ENCODE measurements at places on chromosomes 5 and 9. TPM values are rescaled to one million over a fixed set of nuclear protein-coding genes. Genes with fewer than 3 reads are reported as not detected.

DNA sequence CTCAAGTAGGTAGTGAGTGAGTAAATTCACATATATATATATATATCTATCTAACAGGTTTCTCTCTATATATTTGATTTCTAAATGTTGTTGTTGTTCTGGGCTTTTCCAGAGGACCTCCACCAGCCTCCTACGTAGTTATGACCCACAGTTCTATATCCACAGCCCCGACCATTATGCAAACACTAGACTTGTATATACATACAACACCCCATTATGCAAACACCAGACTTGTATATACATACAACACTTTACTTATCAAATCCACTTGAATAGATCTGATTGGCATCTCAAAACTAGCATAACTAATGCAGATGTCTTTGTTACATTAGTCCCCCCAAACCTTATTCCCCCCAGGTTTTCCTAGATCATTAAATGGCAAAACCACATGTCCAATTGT lies 108.7 kb downstream of the JAKMIP2 start:
- no peaks in the 10 kb centered on the region for H3K27me3 ChIP-seq
- H3K4me1 ChIP-seq, result no peaks in the 10 kb centered on the region
- no peak overlapping the region for H3K27ac ChIP-seq
- no peaks in the 10 kb centered on the region for H3K36me3 ChIP-seq
- no peak for DNase-seq
- H3K4me3 ChIP-seq, result no peak overlapping the region

- no peaks in the 10 kb centered on the region for H3K27me3 ChIP-seq
- no peak overlapping the region for H3K4me3 ChIP-seq
- H3K4me1 ChIP-seq, result no peaks in the 10 kb centered on the region
- no peaks in the 10 kb centered on the region for H3K36me3 ChIP-seq
These were observed 272.7 kb upstream of the TRPC7 start for GRCh38 chr5:136638084-136638483.

- no peak overlapping the region for H3K27ac ChIP-seq
- no peak overlapping the region for H3K4me3 ChIP-seq
- no peaks in the 10 kb centered on the region for H3K36me3 ChIP-seq
These were observed 2068.0 kb downstream of the MAT2B start for GRCh38 chr5:165573445-165573844.

GRCh38 chr5:148887123-148887881 lies 60.9 kb downstream of the ADRB2 start:
- H3K36me3 ChIP-seq, result no peaks in the 10 kb centered on the region
- H3K27me3 ChIP-seq, result no peaks in the 10 kb centered on the region
- no peak for DNase-seq
- no peaks in the 10 kb centered on the region for H3K4me1 ChIP-seq

DNA sequence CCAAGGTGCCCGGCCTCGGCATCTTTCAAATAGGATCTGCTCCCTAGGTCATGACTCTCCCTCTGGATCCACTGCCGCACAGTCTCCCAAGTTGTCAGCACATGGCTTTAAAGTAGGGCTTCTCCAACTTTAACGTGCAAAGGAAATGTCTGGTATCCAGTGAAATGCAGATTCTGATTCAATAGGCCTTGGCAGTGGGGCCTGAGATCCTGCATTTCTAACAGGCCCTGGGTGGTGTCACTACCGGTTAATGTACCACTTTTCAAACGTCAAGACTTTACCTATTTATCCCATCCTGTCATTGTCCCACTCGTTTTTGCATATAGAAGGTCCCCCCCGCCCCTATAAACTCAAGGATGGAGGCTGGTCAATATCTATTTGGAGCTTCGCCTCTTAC lies 137.6 kb upstream of the ZNF618 start:
- no peak overlapping the region for H3K27ac ChIP-seq
- H3K27me3 ChIP-seq, result no peaks in the 10 kb centered on the region
- no peaks in the 10 kb centered on the region for H3K36me3 ChIP-seq
- no peak for DNase-seq
- no peak overlapping the region for H3K4me3 ChIP-seq

- H3K36me3 ChIP-seq, result no peaks in the 10 kb centered on the region
- DNase-seq, result peak; percentile 32
- H3K27ac ChIP-seq, result peak overlapping the region; percentile 40
- no peaks in the 10 kb centered on the region for H3K27me3 ChIP-seq
- no peak overlapping the region for H3K4me3 ChIP-seq
- H3K4me1 ChIP-seq, result no peaks in the 10 kb centered on the region
These were observed 9.3 kb upstream of the ZDHHC12 start for GRCh38 chr9:128733256-128733655.

DNA sequence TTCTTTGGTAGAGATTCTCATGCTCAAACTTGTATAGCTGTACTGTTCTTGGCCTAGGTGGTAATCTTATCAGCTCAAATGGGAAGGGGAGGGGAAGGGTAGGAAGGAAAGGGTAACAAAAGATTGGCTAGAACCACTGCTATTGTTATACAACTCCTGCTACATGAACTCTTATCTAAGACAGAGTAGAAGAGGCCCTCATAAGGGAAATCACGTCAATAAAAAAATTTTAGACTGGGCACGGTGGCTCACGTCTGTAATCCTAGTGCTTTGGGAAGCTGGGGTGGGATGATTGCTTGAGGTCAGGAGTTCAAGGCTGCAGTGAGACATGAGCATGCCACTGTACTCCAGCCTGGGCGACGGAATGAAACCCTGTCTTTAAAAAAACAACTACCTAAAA lies 15.9 kb downstream of the STOM start:
- peak overlapping the region; percentile 55 for H3K27ac ChIP-seq
- peaks cover 19% of the 10 kb centered on the region for H3K4me1 ChIP-seq
- DNase-seq, result no peak
- peaks cover 4% of the 10 kb centered on the region for H3K36me3 ChIP-seq
- H3K4me3 ChIP-seq, result no peak overlapping the region

The GCNT4 gene
- total RNA-seq, result 2.3 TPM

The DND1 gene
- total RNA-seq, result 0.88 TPM

The GPRIN1 gene
- total RNA-seq, result 0.98 TPM

DNA sequence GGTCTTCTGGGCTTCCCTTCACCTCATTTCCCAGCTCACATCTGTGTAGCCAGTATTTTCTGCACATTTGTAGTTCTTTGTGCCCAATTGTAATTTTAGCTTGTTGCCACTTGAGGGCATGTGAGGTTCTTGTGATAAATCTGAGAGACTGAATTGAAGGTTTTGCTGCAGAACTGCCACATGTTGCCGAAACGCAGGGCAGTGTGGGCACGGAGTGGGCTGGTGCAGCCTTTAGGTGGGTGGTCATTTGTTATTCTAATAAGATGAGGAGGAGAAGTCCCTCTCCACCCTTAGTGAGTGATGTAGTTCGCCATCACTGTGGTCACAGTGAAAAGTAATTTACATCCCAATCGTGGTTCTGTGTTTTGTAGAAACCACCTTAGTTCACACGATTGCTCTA lies 21.2 kb downstream of the OTULIN start:
- H3K4me3 ChIP-seq, result no peak overlapping the region
- no peak for DNase-seq
- H3K36me3 ChIP-seq, result no peaks in the 10 kb centered on the region

DNA sequence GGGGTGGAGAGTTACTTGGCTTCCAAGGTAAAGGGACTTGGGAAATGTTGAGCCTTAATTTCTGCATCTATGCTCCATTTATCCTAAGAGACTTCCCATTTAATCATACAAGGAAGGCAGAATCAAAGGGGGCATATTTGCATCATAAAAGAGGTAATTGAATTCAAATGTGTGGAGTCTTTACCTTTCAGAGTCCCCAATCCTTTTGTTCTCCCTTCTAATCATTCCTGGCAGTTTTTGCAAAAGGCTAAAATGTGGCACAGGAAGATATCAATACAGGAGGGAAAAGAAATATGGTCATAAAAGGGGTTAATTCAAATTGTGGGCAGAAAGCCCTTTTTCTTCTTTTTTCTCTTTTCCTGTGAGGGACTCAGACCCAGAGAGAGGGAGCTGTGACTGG lies 69.5 kb downstream of the SFXN1 start:
- no peak overlapping the region for H3K27ac ChIP-seq
- H3K36me3 ChIP-seq, result no peaks in the 10 kb centered on the region
- H3K4me1 ChIP-seq, result no peaks in the 10 kb centered on the region
- no peaks in the 10 kb centered on the region for H3K27me3 ChIP-seq
- no peak overlapping the region for H3K4me3 ChIP-seq
- DNase-seq, result no peak

The SPATA31E1 gene
- not detected for total RNA-seq

- no peaks in the 10 kb centered on the region for H3K4me1 ChIP-seq
- no peak for DNase-seq
- no peaks in the 10 kb centered on the region for H3K27me3 ChIP-seq
- H3K27ac ChIP-seq, result no peak overlapping the region
These were observed 63.4 kb upstream of the HMHB1 start for GRCh38 chr5:143748516-143748915.

- no peak for DNase-seq
- no peak overlapping the region for H3K27ac ChIP-seq
- H3K4me3 ChIP-seq, result no peak overlapping the region
- H3K36me3 ChIP-seq, result no peaks in the 10 kb centered on the region
- no peaks in the 10 kb centered on the region for H3K27me3 ChIP-seq
- no peaks in the 10 kb centered on the region for H3K4me1 ChIP-seq
These were observed 104.5 kb upstream of the NUDT12 start for GRCh38 chr5:103667068-103667467.

GRCh38 chr5:37836592-37837413 lies 3.0 kb downstream of the GDNF start:
- H3K27me3 ChIP-seq, result peaks cover 90% of the 10 kb centered on the region
- no peaks in the 10 kb centered on the region for H3K4me1 ChIP-seq
- H3K27ac ChIP-seq, result no peak overlapping the region
- no peaks in the 10 kb centered on the region for H3K36me3 ChIP-seq
- peak overlapping the region; percentile 74 for H3K4me3 ChIP-seq

The C6 gene
- total RNA-seq, result 1.2 TPM

- no peaks in the 10 kb centered on the region for H3K36me3 ChIP-seq
- no peak overlapping the region for H3K27ac ChIP-seq
- H3K4me3 ChIP-seq, result peak overlapping the region; percentile 91
- peaks cover 5% of the 10 kb centered on the region for H3K4me1 ChIP-seq
- DNase-seq, result no peak
These were observed 3.7 kb downstream of the NR4A3 start for GRCh38 chr9:99825172-99826046.

GRCh38 chr5:122480146-122480545 lies 168.1 kb downstream of the SNCAIP start:
- H3K4me3 ChIP-seq, result no peak overlapping the region
- H3K27me3 ChIP-seq, result no peaks in the 10 kb centered on the region

GRCh38 chr5:61620699-61621182 lies 288.7 kb downstream of the ZSWIM6 start:
- H3K4me1 ChIP-seq, result no peaks in the 10 kb centered on the region
- no peak overlapping the region for H3K4me3 ChIP-seq
- no peaks in the 10 kb centered on the region for H3K36me3 ChIP-seq

The TAF11L5 gene
- not detected for total RNA-seq

DNA sequence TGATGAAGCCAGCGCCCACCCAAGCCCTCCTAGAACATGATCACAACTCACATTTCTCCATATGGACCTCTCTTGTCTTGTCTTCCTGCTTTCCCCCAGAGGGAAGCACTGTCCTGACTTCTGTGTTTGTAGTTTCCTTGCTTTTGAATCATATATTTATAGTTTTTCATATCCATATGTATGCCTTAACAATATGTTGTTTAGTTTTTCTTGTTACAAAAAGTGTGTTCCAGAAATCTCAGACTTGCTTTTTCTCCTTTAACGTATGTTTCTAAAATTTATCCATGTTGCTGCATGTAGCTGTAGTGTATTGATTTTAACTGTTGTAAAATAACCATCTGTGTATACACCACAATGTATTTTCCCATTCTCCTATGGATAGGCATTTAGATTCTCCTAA lies 182.0 kb upstream of the SMIM23 start:
- H3K4me1 ChIP-seq, result no peaks in the 10 kb centered on the region
- no peak for DNase-seq
- peaks cover 2% of the 10 kb centered on the region for H3K27me3 ChIP-seq
- H3K27ac ChIP-seq, result no peak overlapping the region
- no peak overlapping the region for H3K4me3 ChIP-seq

The CDH9 gene
- total RNA-seq, result not detected

- H3K4me1 ChIP-seq, result no peaks in the 10 kb centered on the region
- no peak overlapping the region for H3K27ac ChIP-seq
- H3K27me3 ChIP-seq, result no peaks in the 10 kb centered on the region
- DNase-seq, result no peak
- no peaks in the 10 kb centered on the region for H3K36me3 ChIP-seq
These were observed 41.9 kb downstream of the WDR36 start for GRCh38 chr5:111134087-111134486.

- H3K4me3 ChIP-seq, result no peak overlapping the region
- H3K4me1 ChIP-seq, result no peaks in the 10 kb centered on the region
- no peaks in the 10 kb centered on the region for H3K27me3 ChIP-seq
- no peak overlapping the region for H3K27ac ChIP-seq
- H3K36me3 ChIP-seq, result no peaks in the 10 kb centered on the region
These were observed 7.3 kb upstream of the PTGER4 start for GRCh38 chr5:40672425-40672824.

- H3K4me1 ChIP-seq, result no peaks in the 10 kb centered on the region
- H3K36me3 ChIP-seq, result peaks cover 4% of the 10 kb centered on the region
- DNase-seq, result no peak
- no peak overlapping the region for H3K27ac ChIP-seq
- no peaks in the 10 kb centered on the region for H3K27me3 ChIP-seq
These were observed 47.7 kb downstream of the SPTAN1 start for GRCh38 chr9:128600099-128600498.

GRCh38 chr9:133347515-133347984 lies 381 bp downstream of the MED22 start:
- H3K4me1 ChIP-seq, result no peaks in the 10 kb centered on the region
- peak overlapping the region; percentile 96 for H3K27ac ChIP-seq
- DNase-seq, result no peak
- H3K27me3 ChIP-seq, result no peaks in the 10 kb centered on the region

The ITK gene
- total RNA-seq, result 3.3 TPM

The CLIC3 gene
- 0.32 TPM for total RNA-seq

The SH3TC2 gene
- 0.48 TPM for total RNA-seq

GRCh38 chr5:5179597-5179996 lies 39.5 kb downstream of the ADAMTS16 start:
- no peaks in the 10 kb centered on the region for H3K4me1 ChIP-seq
- no peak overlapping the region for H3K27ac ChIP-seq
- DNase-seq, result no peak

DNA sequence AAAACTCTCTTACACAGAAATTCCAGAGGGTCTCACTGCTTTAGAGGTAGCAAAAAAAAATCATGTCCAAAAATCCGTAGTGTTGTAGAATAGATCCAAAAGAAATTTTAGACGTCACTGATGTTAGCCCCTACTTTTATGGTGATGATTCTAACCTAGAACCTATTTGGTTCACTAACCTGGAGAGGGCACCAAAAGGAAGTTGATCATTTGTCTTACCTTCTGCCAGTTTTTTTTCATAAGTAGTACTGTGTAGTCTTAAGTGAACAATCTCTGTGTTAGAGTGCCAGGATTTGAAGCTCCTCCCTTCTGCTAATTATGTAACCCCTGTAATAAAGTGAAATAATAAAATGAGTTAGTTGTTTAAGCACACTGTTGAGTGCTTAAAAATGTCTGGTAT lies 215.2 kb downstream of the SMARCA2 start:
- H3K27me3 ChIP-seq, result no peaks in the 10 kb centered on the region
- no peaks in the 10 kb centered on the region for H3K4me1 ChIP-seq
- H3K27ac ChIP-seq, result no peak overlapping the region
- no peaks in the 10 kb centered on the region for H3K36me3 ChIP-seq
- H3K4me3 ChIP-seq, result no peak overlapping the region
- no peak for DNase-seq

GRCh38 chr9:130036099-130036498 lies 6.9 kb downstream of the FNBP1 start:
- no peaks in the 10 kb centered on the region for H3K27me3 ChIP-seq
- no peaks in the 10 kb centered on the region for H3K4me1 ChIP-seq
- H3K27ac ChIP-seq, result peak overlapping the region; percentile 14
- no peak overlapping the region for H3K4me3 ChIP-seq
- no peaks in the 10 kb centered on the region for H3K36me3 ChIP-seq

- H3K36me3 ChIP-seq, result no peaks in the 10 kb centered on the region
- no peak for DNase-seq
- peak overlapping the region; percentile 81 for H3K4me3 ChIP-seq
- H3K27me3 ChIP-seq, result no peaks in the 10 kb centered on the region
- peak overlapping the region; percentile 87 for H3K27ac ChIP-seq
- H3K4me1 ChIP-seq, result peaks cover 10% of the 10 kb centered on the region
These were observed 877 bp downstream of the SH3GLB2 start for GRCh38 chr9:129027224-129027684.

The C9orf57 gene
- total RNA-seq, result not detected
